Nasal cavity respiratory epithelium epithelial cell of viscerocranial mucosa (primary cell): ENCODE measurements at places on chromosomes 12 and 14. TPM values are rescaled to one million over a fixed set of nuclear protein-coding genes. Genes with fewer than 3 reads are reported as not detected.

The PTPRQ gene
- total RNA-seq, result 0.14 TPM in 1 of 2 replicates, not detected in the other

The BAG5 gene
- 48.2 and 52.5 TPM in 2 replicates for total RNA-seq

The BCAT1 gene
- total RNA-seq, result 30.8 and 37.2 TPM in 2 replicates

The PRIM1 gene
- total RNA-seq, result 4.4 and 6.1 TPM in 2 replicates

The DNM1L gene
- total RNA-seq, result 80.7 and 97.8 TPM in 2 replicates

The AMHR2 gene
- not detected in 2 replicates for total RNA-seq

The TMPO gene
- 59.7 and 60.1 TPM in 2 replicates for total RNA-seq

The PMEL gene
- 1.3 and 1.4 TPM in 2 replicates for total RNA-seq

The INHBE gene
- 0.34 and 1.5 TPM in 2 replicates for total RNA-seq

The TMEM116 gene
- total RNA-seq, result 9.8 and 16.4 TPM in 2 replicates

The GCH1 gene
- total RNA-seq, result 3.1 and 18.1 TPM in 2 replicates

The AQP6 gene
- total RNA-seq, result not detected in 2 replicates

The STYK1 gene
- total RNA-seq, result 1.4 and 2.8 TPM in 2 replicates

The RNASE2 gene
- not detected in 2 replicates for total RNA-seq

The PPP1R1A gene
- not detected in 2 replicates for total RNA-seq

The PEBP1 gene
- total RNA-seq, result 116 and 149 TPM in 2 replicates
